ENCODE measurements at places on chromosomes 5 and 9.
A peak's percentile ranks its signal among the peaks of the same experiment; 100 is the strongest.

DNA sequence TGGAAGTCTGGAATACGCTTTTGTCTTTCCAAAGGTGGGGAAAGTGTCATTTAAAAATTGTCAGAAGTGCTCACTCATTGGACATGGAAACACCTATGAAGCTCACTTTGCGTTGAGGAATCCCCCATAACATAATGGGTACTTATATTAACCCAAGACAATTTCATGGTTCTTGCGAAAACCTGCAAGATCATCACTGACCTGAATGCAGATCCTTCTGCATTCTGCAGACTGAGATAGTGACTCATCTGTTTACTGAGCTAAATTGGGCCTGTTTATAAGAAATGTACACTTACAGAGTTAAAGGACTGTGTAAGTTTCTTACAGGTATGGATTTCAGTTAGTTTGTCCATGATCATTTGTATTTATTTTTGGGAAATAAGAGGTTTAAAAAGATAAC is 153.0 kb downstream of the HMHB1 start:
- DNase-seq: no peak

- DNase-seq: no peak
Measured at GRCh38 chr5:100772006-100772405, 131.1 kb downstream of the ST8SIA4 start.

DNA sequence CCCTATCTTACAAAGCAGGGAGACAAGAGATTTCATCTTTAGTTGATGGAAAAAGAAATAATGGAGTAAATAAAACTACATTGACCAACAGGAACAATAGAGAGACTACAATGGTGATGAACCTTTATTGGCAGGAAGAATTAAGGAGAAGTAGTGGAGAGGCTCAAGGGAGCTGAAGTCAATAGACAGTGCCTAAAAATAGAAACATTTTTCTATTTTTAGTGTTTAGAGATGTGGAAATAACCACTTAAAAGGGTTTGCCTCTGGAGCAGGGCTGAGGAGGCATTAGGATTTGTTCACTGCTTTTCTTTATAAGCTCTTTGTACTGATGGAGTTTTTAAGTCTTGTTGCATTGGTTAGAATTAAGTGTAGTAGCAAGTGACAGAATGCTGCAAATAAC is 98.4 kb upstream of the ERCC6L2 start:
- no peak for DNase-seq

DNA sequence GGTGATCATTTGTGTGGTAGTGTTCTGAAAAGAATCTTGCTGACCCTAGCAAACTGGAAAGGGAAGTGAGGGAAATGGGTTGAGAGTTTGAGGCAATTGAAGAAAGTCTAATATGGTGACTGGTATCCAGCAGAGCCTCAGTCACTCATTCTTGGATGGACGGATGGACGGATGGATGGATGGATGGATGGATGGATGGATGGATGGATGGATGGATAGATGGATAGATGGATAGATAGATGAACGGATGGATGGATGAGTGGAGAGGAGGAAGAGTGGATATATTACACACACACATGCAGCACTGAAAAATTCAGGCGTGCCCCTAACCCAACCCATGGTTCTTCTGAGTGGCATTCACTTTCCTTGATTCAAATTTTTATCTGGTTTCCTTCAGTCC is 277.6 kb downstream of the EBF1 start:
- DNase-seq: no peak

DNA sequence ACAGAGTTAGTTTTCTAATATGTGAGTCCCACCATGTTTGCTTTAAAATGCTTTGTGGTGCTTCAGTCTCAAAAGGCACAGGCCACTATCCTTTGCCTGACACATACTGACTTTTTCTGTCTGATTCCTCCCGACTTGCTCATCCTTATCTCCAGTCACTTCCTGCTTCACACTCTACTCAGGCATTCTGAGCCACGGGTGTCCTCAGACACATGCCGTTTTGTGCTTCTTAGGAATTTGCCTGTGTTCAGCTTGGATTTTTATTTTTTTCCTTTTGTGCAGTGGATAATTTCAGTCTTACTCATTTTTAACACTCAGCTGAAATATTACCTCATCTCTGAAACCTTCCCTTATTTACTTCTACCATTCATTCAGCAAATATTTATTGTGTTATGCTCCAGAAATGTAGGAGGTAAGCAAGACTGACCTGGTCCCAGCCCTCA is 54.1 kb downstream of the MAN2A1 start:
- DNase-seq: no peak

- DNase-seq: no peak
Measured at GRCh38 chr5:108639366-108639765, 108.3 kb upstream of the FER start.

DNA sequence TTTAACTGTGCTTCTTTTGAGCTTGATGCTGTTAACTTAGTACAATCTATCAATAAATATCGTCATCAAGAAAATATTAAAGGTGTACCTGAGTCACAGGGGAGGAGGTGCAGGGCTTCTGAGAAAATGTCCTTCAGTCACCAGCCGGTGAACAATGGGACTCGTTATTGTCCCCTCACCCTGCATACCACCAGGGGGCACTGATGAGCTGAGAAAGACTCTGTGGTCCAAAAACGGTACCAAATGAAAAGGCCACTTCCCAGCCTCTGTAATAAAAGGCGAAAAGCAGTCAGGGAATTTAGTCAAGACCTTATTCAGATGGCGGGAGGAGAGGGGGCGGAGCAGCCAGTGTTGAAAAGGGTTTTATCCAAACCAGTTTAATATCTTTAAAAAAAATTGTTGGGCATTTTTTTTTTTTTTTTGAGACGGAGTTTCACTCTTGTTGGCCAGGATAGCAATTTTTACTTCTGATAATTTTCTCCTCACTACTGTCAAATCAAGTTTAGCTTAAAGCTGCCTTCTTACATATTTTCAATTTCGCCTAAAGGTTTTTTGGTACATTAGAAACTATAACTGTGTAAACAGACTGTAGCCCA is 271.9 kb upstream of the ADAMTS16 start:
- peak; percentile 9 for DNase-seq

DNA sequence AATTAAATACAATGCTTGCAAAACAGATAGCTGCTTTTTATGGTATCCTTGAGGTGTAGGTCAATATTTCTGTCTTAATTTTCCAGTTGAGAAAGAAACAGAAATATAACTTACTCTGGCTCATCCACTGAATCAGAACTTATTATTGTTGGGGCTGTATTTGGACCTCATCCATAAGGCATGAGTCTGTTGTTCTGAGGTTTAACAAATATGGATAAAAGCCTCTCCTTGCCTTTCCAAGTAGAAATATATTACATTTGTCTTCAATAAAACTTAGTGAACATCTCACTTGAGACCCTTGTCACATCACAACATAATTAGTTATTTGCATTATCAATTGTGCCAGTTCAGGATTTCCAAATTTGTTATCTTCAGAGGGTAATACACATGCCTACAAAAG is 525.8 kb downstream of the AGTPBP1 start:
- no peak for DNase-seq

DNA sequence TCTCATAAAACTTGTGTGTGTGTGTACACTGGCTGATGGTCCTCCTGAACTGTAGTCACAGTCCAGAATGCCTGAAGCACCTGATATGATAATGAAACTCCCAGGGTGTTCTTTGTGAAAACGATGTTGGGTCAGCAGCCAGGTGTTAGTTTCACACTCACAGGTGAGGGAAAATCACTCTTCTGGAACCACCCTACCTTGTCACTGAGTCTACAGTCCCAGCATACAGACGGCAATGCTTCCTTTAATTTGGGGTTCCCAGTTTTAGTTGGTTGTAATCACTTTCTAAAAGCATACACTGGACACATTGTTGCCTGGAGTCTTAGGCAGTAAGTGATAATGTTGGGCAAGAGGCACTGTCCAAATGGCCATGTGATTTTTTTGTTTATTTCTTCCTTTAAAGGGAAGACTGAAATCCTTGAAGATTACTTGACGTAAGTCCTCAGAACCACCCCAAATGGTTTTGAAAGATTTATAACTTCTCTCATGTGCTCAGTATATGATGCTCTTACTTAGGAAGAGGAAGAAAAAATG is 18.2 kb upstream of the MGAT1 start:
- DNase-seq: no peak

DNA sequence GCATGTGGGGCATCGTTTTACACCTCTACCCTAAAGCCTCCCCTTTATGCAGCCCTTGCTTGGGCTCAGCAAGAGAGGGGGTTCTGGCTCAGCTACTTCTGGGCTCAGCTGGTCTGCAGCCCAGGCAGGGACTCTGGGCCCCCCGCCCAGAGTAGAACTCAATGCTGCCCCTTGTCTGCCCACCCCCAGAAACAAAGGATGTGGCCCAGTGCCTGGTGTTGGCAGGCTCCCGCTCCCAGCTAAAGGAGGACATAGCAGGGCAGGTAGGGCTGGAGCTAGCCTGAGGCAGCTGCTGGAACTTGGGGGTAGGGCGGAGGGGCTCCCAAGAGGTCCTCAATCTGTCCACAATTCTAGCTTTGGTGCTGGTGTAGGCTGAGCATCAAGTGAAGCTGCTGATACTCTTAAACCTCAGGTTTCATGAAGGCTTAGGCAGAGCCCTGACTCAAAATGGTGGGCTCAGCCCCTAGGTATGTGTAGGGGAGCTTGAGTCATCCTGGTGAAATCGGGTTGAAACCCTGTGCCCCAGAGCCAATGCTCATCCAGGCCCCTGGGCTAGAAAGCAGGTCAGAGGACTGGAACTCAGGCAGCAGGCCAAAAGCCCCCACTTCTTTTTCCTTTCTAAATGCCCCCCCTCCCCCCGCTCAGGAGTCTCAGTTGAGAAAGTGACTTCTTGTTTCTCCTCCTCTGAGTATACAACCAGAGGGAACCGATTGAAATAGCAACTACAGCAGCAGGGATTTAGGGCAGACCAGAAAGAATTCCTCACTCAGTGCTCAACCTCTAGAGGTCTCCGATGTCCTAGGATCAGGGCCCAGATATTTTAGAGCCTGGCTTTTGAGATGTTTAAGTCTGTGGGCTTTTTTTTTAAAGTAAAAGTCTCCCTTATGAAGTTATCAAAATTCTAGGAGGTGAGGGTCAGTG is 11.4 kb downstream of the PSD2 start:
- DNase-seq: no peak

DNA sequence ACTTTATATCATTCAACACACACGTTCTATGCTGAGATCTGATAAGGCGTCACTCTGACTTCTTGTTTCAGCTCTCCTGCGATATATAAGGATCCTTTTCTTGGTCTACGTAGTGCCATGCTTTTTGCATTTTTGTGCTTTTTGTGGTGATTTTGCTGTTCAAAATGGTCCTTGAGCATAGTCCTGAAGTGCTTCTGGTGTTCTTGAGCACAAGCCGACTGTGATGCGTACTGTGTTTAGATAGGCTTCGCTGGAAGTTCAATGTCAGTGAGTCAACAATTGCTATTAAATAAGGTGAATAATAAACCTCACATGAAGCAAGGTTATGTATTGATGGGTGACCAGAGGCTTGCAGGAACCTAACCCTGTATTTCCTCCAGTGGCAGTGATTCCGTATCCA is 46.8 kb downstream of the ACO1 start:
- DNase-seq: no peak

- no peak for DNase-seq
Measured at GRCh38 chr9:114461468-114461867, 43.8 kb downstream of the WHRN start.

DNA sequence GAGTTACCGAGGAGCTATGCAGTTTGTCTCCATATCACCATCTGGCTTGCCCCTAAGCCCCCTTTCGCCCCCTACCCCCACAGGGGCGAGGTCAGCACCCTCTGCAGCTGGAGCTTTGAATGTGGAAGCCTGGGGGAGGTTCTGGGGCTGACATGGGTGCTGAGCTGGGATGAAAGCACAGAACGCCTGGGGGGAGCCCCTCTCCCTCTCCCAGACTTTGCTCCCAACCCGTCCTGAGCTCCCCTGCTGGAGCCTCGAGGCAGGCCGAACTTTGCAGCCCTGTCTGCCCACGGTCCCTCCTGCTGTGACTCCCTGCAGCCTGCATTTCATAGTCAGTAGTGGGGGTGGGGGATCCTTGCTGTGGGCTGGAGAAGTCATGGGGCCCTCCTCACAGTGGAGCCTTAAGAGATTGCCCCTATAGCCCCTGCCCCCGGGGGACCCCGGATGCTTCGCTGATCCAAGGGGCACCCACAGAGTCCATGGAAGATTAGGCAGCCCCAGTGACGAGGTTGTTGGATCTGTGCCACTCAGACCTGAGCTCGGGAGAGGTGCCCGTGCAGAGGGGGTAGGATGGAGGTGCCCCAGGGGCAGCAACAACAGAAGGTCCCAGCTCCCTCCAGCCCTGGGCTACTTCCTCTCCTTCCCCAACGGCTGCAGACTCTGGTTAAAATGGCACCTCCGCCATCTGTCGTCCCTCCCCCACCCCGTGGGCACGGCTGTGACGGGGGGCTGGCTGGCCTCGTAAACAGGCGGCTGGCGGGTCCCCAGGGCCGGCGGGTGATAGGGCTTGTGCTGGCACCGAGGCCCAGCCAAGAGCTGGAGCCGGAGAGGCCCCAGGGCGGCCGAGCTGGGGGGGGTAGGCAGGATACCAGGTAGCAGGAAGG is 162.0 kb downstream of the C9orf50 start:
- DNase-seq: no peak

- no peak for DNase-seq
Measured at GRCh38 chr5:75610201-75610600, 1.1 kb upstream of the ANKDD1B start.

DNA sequence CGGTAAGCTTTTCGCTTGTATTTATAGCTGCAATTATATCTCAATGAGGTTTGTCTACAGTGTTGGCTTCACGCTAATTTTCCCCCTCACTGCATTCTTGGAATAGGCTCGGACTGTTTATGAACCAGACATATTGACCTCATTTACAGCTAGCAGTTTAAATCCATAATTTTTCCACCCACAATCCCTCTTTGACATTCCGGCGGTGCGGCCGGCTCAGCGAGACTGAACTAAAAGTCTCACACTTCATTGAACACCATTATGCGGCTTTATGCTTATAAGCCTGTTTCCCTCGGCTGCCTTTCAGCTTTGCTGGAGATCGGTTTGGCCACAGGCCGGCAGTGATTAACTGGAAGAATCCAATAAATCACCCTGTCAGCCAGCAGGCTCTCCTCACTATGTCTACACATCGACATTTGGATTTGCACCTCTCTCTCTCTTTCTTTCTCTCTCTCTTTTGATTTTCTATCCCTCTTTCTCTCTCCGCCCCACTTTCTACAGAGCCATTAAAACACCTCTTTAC is 315.0 kb upstream of the TLE4 start:
- DNase-seq: no peak

DNA sequence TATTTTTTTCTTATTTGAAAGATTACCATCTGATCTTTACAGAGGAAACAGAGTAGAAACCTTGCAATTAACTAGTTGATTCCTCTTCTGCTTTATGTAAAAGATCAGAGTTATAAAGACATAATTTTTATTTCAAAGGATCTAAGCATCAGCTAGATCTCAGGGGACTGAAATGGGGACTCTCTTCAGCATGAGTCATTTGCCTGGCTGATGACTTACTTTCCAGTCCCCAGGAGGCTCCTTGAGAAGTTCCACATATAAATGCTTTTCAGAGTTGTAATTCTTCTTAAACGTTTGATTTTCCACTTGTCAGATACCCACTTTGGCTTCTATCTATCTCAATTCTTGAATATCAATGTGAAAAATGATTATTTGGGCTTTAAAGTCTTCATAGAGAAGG is 389.4 kb downstream of the RAB3C start:
- no peak for DNase-seq

All from stimulated activated CD8-positive, alpha-beta memory T cell treated with anti-CD3 and anti-CD28 coated beads, Interleukin-4, amount 100 ng/mL, for 1 hour (primary cell).